ENCODE measurements at places on chromosomes 5 and 9.

- no peak for DNase-seq
Measured at GRCh38 chr5:91142819-91143218, 240.3 kb downstream of the ARRDC3 start.

GRCh38 chr9:6000955-6001354 is 14.5 kb downstream of the RANBP6 start:
- no peak for DNase-seq

- DNase-seq = peak; percentile 66
Measured at GRCh38 chr9:82124090-82124489, 135.5 kb downstream of the SPATA31D1 start.

DNA sequence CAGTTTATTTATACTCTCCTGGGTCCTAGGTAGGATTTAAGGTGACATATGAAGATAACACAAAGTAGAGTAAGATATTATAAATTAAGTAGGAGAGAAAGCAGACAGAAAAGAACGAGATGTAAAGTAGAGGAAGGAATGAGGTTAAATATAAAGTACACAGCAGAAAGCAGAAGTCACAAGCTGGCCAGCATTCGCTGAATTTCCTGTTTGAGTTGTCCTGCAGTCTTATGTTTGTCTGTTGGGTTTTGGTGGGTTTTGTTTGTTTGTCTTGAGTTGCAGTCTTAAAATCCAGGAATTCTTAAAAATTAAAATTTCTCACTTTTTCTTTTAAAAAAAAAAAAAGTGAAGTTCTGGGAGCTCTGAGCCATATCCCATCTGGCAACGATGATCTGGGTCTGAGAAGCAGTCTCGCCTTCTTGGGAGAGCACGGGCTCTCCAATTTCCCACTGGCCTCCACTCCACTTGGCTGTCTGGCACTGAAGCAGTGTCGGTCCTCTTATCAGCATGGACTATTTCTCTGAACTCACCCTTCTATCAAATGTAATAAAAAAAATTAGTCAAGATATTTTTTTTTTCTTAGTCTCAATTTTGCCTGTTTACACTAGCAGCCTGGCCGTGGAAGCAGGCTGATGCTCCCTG is 2.0 kb downstream of the S100Z start:
- no peak for DNase-seq

Data from fibroblast of skin of left biceps (primary cell).